IMR-90 (cell line): ENCODE measurements at places on chromosomes 11 and 22. TPM values are rescaled to one million over a fixed set of nuclear protein-coding genes. Genes with fewer than 3 reads are reported as not detected.

Gene KDM4D
- total RNA-seq: 0.90 and 1.1 TPM in 2 replicates

Gene ANKRD49
- 10.4 and 15.8 TPM in 2 replicates for total RNA-seq

Gene NRIP3
- 43.6 and 46.4 TPM in 2 replicates for total RNA-seq

Gene NLRP14
- under 0.01 TPM in 2 replicates for total RNA-seq
